ENCODE measurements at places on chromosomes 12 and 14.
A peak's percentile ranks its signal among the peaks of the same experiment; 100 is the strongest.

DNA sequence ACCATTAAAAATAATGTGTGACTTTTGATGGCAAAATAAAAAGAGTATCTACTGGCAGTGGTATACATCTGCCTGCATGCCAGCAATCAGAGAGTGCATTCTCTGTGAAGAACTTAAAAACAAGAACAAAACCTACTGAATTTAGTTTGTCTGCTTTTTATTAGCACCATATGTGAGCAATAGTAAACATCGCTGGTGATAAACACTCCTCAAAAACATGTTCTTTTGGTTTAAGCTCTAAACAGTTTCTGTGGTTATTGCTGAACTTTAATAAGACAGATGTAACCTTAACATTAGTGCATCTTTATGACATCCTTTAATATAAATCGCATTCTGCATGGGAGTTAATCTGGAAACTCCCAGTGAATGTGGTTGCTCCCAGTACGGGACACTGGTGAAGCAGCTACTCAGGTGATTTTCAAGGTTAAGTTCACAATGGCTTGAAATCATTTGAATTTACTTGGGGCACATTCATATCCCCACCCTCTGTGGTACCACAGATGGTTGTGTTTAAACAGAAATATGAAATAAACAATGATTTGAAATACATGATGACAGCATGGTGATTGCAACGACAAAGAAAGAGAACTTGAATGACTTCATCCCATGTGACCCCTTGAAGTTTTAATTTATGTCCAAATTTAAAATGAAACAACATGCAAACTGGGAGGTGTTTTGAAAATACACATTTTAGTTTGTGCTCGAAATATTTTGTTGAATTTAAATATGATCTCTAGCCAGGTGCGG, 285.9 kb downstream of the FOXN3 start:
- no peak for DNase-seq

GRCh38 chr14:33570694-33571310, 380.1 kb downstream of the EGLN3 start:
- DNase-seq, result no peak

DNA sequence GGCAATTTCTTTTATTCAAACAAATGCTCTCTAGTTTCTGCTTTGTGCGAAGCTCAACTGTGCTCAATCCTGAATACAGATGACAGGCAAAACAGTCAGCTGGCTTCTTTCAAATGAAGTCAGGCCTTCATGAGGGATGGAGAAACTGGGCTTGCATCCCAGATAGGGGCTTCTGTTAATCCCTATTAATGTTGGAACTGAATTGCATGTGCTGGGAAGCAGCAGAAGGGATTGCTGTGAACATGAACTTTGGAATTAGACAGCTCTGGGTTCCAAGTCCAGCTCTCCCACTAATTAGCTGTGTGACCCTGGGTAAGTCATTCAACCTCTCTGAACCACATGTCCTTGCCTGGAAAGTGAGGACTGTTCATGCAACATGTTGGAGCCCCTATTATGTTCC, 21.1 kb upstream of the CORO1C start:
- no peak for DNase-seq

GRCh38 chr14:96098309-96098998, 59.3 kb downstream of the C14orf132 start:
- peak; percentile 47 for DNase-seq

- peak; percentile 77 for DNase-seq
Measured at GRCh38 chr12:31118347-31119191, 44.9 kb downstream of the DDX11 start.

GRCh38 chr14:51304438-51304837, 64.4 kb downstream of the TMX1 start:
- DNase-seq, result no peak

- DNase-seq, result no peak
Measured at GRCh38 chr12:104909761-104910160, 48.3 kb downstream of the SLC41A2 start.

- DNase-seq, result no peak
Measured at GRCh38 chr12:91276509-91276908, 93.9 kb upstream of the DCN start.

DNA sequence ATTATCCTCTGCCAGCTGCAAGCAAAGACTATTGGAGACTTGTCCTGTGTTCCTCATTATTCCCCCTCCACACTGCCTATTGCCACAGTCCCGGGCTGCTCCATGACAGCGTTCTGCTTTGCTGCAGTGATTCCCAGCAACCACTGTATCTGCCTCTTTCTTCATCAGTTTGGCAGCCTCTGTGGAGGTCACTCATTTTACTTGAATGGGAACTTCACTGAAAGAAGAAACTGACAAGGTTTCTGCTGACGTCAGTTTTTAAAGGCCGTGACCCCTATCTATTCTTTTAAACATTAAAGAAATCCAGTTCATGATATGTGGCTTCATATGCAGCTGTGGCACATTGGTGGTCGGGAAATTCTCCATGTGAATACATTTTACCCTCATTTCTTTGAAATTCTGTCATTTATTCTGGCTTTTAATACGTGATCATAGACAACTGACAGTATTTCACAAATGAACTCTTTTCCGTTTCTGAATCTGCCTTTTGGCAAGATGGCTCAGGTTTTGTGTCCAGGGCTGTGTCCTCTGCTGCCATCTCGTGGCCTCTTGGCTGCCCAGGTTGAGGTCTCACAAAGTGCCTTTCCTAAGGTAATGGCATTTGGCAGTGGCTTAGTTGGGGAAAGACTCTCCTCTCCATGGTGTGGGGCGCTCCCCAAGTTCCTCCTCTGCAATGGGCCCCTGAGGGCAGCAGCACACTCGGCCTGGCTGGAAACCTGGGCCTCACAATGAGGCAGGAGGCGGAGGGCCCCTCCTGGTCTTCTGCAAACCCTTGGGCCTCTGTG, 5.8 kb downstream of the TMEM253 start:
- DNase-seq, result peak; percentile 30

GRCh38 chr12:125271892-125272291, 206.7 kb downstream of the AACS start:
- DNase-seq, result no peak

DNA sequence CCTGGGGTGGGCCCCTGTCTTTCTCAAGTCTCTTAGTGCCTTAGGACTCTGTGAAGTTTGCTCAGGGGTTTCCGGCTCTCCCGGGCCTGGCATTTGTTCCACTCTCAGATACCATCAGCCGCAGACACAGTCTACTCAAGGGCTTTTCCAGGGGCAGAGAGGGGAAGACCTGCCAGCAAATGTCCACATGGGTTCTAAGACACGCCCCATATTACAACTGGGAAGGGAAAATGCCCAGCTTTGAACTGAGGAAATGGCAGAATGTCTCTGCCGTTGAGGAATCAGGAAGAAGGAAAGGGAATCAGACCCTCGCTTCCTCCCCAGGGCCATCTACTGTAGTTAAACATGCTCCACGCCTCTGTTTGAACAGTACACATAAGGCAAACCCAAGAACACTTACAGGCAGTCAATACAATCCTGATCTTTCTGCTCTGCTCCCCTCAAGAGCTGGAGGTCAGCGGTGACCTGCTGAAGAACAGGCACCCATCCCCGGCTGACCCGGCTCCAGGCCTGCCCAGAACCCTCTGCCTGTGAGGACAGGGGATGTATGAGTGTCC, 7.9 kb downstream of the CCDC85C start:
- DNase-seq, result no peak

DNA sequence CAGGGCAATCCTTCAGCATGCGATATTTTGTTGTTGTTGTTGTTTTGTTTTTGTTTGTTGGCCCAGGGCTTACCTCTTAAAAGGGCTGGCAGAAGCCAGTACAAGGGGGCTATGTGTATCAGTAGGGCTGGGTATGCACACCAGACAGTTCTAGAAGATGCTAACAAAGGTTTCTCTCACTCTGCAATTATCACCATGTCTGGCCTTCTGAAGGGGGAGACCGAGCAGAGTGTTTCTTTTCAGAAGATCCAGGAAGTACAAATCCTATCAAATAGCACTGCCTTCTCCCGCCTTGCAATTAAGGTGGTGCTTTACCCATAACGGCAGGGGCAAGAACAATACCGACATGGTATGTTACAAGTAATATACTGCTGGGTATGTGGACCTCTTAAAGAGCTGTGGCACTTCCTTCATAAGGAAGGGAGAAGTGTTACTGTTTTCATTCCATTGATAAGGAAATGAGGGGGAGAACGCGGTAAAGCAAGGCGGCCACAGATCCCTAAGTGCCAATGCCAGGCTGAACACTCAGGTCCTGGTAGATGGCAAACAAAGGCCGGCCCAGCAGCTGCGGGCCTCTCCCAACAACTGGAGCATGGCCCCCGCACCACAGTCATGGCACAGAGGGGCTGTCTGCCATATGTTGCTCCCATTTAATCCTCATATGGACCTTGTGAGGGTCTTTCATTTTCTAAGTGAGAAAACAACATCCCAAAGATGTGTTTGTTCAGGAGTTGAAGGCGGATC, 19.2 kb upstream of the CACNA2D4 start:
- DNase-seq, result no peak

DNA sequence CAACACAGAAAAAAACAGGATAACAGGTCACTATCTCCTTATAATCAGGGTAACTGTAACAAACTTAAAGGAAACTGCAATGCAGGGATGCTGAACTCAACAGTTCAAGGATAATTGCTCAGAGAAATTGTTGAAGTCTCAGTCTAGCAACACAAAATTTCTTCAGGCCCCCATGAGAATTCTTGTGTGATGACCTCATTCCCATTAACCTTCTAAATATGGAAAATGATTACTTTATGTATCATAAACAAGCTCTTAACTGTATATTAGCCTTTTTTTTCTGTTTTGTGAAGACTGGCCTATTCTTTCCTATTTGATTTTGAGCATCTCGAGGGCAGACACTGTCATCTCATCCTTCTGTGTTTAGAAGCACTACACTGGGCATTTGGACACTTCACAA, 47.1 kb downstream of the IGF1 start:
- DNase-seq, result no peak

- no peak for DNase-seq
Measured at GRCh38 chr12:58097741-58098140, 156.4 kb downstream of the ATP23 start.

DNA sequence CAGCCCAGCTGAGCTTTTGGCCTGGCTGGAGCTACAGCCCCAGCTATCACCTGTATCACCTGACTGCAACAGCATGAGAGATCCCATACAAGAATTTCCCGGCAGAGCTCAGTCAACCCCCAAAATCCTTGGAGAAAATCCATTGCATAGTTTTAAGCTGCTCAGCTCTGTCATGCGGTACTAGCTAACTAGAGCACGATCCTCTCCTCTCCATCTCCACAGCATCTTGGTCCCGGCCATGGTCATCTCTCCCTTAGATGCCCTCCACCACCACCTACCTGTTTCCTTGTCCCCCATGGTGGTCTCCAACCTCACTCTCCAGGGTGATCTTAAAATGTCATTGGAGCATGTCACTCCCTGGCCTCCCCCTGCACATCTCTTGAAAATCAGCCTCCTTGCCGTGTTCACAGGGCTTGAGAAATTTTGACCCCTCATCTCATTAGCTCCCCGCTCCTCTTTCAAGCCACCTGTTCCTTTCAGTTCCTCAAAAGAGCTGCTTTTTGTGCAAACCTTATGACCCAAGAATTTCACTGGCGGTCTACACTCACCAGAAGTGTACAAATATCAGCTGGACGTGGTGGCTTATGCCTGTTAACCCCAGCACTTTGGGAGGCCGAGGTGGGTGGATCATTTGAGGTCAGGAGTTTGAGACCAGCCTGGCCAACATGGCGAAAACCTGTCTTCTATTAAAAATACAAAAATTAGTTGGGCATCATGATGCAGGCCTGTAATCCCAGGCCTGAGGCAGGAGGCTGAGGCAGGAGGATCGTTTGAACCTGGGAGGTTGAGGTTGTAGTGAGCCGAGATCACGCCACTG, 8.1 kb upstream of the CLMN start:
- no peak for DNase-seq

- no peak for DNase-seq
Measured at GRCh38 chr12:93657071-93657470, 20.1 kb upstream of the CRADD start.

- DNase-seq, result no peak
Measured at GRCh38 chr14:67389275-67389674, 22.7 kb downstream of the PLEK2 start.

DNA sequence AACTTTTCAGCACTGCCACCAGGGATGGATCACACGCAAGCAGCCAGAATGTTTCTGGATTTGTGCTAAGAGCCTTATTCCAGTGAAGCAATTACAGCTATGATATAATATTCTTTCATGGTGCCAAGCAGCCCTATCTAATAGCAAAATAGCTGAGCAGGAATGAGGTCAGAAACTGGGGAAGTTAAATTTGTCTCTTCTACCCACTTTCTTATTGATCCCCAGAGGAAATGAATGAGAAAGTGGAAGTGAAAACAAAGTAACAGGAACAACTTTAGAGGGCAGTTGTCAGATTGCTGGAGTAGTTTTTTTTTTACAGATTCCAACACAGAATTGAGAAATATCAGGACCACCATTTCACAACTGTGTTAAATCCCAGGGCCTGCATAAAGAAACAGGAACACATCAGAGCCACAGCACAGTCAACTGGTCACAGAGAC, 44.8 kb downstream of the GCH1 start:
- no peak for DNase-seq

DNA sequence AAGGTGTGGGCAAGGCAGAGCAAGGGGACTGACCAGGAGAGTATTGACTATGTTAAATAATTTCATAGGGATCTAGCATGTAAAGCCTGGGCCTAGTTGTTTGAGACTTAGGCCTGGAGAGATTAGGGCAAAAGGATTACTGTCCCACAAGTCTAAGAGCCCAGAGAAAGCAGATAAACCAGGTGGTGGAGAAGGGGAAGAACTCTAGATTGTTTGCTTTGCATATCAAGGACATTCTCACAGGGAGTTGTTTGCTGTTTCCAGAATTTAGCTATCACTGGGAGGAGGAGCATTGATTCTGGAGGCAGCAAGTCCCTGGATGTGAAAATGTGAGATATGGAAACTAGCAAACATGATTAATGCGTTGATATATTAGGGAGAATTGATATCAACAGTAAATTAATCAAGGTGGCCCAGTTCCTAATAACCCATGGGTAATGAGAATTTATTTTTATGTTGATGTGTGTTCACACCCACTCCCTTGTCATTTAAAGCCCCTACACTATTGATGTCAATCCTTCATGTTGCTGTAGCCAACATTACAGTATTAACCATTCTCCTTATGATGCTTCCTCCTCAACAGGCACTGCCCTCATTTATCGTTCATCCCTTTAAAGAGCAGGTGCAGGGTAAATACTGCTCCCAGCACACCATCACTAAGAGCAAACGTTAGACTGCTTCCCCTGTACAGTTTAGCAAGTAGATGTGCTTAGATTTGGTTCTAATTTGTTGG, 1666.7 kb upstream of the FLRT2 start:
- DNase-seq, result no peak

DNA sequence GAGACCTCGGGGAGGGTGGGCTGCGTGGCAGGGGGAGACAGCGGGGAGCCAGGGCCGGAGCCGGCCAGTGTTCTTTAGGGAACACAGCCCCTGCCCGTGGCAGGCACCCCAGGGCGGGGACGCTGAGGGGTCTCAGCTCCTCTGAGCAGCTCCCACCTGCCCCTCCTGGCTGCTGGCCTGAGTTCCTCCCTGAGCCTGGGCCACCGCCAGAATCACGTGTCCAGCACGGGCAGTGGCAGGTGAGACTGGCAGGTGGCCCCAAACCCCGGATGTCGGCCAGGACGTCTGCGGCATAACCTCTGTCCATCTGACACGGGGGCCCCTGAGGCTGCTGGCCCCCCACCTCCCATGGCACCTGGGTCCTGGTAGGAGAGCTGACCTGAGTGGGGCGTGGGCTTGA, 25.1 kb downstream of the NOC4L start:
- DNase-seq, result no peak

- DNase-seq, result no peak
Measured at GRCh38 chr12:114439261-114439683, 33.3 kb upstream of the TBX5 start.

- no peak for DNase-seq
Measured at GRCh38 chr14:30855345-30856037, 18.9 kb upstream of the COCH start.
